LHCN-M2 (cell line): ENCODE measurements at places on chromosomes 12 and 14.

DNA sequence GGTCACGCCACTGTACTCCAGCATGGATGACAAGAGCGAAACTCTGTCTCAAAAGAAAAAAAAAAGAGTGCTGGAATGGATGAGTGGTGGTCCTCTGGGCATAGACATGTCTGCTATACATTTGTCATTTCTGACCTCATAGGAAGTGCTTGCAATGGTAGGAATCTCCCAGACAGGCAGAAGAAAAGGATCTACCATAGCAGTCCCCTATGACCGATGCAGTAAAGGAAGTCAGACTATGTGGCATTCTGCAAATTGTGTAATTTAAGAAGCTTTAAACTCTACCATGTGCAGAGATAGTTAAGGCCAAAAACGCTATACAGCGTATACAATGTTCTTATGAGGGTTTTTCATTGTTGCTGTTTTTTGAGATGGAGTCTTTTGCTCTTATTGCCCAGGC lies 24.7 kb upstream of the RAP1B start:
- no peak for DNase-seq

- DNase-seq, result peak; percentile 94
Observed at GRCh38 chr14:90419200-90419599, 22.4 kb downstream of the CALM1 start.

- no peak for DNase-seq
Observed at GRCh38 chr14:68285421-68286179, 466.0 kb downstream of the RAD51B start.

DNA sequence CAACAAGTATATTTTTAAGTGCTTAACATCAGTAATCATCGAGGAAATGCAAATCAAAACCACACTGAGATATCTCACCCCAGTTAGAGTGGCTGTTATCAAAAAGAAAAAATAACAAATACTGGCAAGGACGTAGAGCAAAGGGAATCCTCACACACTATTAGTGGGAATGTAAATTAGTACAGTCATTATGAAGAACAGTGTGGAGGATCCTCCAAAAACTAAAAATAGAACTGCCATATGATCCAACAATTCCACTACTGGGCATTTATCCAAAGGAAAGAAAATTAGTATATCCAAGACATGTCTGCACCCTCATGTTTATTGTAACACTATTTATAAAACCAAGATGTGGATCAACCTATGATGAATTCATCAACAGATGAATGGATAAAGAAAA lies 149.0 kb upstream of the PWP1 start:
- no peak for DNase-seq

- DNase-seq, result peak; percentile 76
Observed at GRCh38 chr12:6551496-6552139, 4.2 kb downstream of the IFFO1 start.

DNA sequence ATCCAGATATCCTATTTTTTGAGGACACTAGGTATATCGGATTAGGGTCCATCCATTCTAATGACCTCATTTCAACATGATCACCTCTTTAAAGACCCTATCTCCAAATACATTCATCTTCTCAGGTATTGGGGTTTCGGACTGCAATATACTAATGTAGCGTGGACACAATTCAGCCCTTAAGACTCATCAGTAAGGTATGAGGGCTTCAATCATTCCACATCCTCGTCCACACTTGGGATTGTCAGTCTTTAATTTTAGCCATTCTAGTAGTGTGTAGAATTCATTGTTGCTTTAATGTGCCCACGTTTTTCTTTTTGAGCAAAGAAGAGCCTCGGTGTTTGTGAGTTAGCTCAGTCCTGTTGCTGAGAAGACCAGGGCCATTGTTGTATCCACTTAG lies 177.0 kb upstream of the TBX3 start:
- DNase-seq, result no peak

GRCh38 chr12:46832130-46832704 lies 6.4 kb upstream of the SLC38A4 start:
- DNase-seq, result no peak

DNA sequence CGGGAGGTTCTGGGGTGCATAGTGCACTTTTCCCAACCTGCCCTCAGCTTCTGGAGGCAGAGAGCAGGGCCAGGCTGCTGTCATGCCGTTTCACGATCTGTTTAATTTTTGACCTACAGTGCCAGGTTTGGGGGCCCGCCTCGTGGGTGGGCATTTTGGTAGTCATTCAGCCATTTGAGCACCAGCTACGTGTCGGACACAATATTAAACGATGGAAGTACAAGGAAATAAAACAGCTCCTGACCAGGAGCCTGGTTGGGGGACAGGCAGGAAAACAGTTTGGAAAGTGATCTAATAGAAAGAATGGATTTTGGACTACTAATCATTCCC lies 708 bp downstream of the FNTB start:
- DNase-seq, result no peak

DNA sequence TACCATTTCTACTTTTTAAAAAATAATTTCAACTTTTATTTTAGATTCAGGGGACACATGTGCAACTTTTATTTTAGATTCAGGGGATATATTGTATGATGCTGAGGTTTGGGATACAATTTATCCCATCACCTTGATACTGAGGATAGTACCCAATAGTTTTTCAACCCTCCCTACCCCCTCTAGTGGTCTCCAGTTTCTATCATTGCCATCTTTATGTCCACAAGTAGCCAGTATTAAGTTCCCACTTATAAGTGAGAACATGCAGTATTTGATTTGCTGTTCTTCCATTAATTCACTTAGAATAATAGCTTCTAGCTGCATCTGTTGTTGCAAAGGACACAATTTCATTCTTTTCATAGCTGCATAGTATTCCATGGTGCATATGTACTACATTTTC lies 162.5 kb downstream of the ANKS1B start:
- DNase-seq, result no peak

- no peak for DNase-seq
Observed at GRCh38 chr14:104756477-104757237, 3.7 kb downstream of the SIVA1 start.

- DNase-seq, result no peak
Observed at GRCh38 chr12:19447386-19447785, 8.1 kb downstream of the AEBP2 start.

- no peak for DNase-seq
Observed at GRCh38 chr14:105311838-105312237, 2.7 kb upstream of the PACS2 start.

DNA sequence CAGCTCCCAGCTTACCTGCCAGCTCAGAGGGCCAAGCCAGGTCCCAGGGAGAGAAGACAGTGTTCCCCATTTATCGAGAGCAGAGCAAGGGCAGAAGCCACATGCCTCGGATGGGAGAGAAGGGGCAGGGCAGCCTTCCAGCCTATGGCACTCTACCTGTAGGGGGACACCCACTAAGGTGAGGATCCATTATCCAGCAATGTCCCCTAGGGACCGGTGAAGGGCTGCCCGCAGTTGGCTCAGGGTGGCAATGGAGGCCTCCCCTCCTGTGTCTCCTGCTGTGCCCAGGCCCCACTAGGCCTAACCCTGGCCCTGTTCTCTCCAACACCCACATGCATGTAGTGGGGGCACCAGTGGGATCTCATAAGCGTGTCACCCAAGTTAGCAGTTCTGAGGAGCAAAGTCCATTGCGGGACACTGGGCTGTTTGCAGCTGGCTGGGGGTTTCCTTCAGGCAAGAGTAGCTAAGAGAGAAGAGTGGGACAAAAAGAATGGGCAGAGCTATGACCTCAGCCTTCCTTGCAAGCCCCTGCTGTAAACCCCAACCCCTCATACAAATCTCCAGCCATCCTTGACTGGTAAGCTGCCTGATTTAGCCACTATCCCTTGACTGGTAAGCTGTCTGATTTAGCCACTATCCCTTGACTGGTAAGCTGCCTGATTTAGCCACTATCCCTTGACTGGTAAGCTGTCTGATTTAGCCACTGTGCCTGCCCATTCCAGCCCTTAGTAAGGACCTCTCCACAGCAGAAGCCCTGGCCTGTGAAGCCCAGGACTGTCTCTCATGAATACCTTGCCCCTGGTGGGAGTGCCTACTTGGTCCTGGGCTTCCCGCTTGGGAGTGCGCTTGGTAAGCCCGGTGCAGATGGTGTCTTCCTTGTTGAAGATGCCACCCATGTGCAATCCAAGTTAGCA lies 5.2 kb upstream of the ASB2 start:
- DNase-seq, result no peak

DNA sequence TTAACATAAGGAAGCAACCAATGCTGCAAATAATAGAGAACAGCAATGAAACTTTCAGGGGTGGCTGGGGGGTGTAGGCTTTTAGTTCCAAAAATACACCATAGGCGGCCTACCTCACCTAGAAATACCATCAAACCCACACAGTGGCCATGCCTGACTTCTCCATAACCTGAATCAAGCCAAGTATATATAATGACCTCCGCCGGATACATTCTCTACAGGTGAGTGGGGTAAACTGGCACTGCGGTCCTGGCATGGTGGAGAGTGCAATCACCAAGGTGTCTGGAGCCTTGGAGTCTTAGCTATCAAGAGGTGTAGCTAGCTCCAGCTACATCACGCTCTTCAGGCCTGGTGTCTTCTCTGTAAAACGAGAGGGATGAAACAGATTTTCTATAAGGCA lies 1.2 kb downstream of the ZBTB25 start:
- DNase-seq, result no peak

GRCh38 chr12:57008178-57008577 lies 1.8 kb upstream of the ZBTB39 start:
- DNase-seq, result peak; percentile 73

- DNase-seq, result no peak
Observed at GRCh38 chr12:8584004-8584403, 28.7 kb downstream of the AICDA start.

DNA sequence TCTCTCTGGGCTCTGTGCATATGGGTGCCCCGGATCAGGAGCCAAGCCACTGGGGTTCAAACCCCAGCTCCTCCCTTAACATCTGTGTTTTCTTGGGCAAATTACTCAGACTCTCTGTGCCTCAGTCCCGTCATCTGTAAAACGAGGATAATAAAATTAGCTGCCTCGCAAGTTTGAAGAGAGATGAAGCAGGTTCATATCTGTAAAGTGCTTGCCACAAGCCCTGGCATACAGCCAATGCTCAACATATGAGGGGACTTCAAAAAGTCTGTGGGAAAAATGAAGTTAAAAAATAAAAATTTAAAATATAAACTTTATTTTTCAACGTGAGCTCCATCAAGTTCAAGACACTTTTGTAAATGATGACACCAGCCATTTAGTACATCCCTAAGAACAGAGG lies 276.7 kb downstream of the FOXN3 start:
- DNase-seq, result no peak

- DNase-seq, result no peak
Observed at GRCh38 chr14:24270537-24271133, 762 bp downstream of the RABGGTA start.

DNA sequence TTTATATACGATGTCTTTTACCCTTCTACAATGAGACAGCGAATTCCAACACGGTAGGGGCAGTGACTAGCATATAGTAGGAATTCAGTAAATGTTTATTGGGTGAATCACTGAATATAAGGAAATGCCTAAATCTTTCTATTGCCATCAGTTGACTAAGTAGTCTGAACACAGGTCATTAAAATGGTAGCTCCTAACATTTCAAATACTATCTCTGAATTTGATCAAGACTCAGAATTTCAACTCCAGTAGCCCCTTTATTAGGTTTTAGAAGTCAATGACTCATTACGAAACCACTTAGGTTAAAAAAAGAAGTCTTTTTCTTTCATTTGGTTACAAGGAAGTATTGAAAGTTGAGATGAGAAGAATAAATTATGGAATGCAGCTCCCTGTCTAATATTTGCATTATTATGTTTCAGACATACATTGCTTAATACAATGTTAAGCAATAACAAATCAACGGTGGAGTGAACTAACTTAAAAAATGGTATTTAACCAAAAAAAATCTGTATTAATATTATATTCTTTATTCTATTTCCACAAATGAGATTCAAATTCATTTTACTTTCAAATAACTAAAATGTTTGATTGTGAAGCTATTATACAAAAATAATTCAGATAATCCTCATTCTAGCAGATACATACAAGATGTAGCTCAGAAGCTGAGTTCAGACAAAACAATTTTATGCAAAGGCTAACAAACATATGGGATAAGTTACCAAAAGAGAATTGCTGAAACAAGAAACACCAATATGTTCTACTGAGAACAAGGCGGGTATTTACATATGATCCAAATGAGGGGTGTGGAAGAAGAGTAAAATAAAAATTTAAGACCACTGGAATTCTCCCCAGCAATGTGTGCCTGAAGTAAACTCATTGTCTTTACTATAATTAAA lies 302.7 kb downstream of the CEP128 start:
- no peak for DNase-seq

DNA sequence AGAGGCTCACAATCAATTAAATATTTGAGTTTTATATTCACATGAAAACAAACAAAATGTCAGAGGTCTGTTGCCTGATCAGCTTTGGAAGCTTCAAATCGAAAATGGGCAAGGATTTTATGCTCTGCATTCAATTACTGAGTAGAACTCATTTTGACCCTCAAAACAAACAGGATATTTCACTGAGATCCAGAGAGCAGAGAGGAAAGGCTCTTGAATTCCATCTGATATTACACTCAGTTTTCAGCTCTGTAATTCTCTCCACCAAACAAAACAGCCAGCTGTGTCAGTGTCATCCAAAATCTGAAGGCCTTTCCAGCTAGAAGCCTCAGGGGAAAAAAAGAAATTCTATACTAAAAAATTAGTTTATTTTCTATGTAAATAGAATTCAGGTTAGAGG lies 128.6 kb upstream of the FLRT2 start:
- no peak for DNase-seq

GRCh38 chr14:75667099-75667765 lies 6.2 kb downstream of the TTLL5 start:
- no peak for DNase-seq

DNA sequence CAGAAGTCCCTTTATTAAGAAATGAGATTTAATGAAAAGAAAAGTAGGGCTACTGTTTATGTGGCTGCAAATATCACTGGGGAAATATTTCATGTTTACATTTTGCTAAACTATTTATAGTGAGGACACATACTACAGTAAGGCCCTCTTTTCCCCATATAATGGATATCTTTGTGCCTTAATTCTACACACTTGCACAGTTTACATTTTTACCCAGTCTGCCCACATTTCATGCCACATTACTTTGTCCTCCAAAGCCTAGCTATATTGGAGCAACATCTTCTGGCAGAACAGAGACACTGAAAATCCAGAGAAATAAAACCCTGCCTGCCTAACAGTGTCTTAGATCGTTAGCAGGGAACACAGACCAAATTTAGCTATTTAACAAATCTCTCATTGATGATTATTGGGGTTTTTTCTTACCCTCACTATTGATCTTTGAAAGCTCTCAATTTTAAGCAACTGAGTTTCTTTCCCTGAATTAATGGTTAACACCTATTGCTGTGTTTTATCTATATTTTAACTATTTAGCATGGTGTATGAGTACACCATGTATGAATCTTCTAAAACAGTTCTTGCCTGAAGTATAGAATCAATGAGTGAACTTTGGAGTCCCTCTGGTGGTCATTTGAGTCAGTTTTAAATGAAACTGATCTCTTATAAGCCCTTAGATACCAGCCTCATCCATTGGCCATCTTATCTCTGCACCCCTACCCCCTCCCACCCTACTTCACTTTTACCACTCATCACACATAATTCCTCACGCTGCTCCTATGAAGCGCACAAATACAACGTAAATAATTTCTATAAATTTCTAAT lies 170.2 kb downstream of the BCAT1 start:
- peak; percentile 51 for DNase-seq
